ENCODE measurements at places on chromosomes 12 and 14.

GRCh38 chr14:94031883-94032279 lies 5.7 kb downstream of the OTUB2 start:
- no peak for DNase-seq

GRCh38 chr14:96754162-96754844 lies 42.9 kb upstream of the VRK1 start:
- no peak for DNase-seq

DNA sequence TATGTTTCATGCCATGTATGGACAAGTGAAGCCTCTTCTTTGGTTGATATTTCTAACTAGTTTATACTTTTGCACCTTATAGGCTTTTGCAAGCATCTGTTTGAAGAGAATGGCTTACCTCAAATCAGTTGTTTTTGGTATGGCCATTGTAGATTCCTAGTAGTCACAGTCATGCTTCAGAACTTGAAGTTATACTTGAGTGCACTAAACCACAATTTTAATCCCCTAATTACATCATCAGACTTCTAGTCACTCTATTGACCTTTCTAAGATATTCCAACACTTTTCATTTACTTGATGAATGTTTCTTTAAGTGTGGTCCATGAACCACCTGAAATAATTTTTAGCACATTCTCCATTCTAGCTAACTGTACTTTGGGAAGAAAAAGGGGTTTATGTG lies 18.6 kb upstream of the KLRB1 start:
- DNase-seq, result no peak

DNA sequence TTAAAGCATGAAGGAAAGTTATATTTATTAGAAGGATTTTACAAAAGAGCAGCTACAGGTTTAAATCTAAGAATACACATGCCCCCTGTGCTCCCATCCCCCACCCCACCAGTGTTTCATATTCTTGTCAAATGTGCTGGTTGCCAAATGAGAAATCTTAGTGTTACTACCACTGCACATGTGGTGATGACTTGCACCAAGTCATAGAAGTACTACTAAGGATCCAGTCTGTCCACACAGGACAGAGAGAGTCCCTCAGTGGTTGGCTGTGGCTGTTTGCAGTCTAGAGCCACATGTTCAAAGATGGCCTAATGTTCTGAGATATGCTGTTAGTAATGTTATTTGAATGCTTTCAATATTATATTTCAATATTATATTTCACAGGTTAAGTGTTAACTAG lies 268.8 kb downstream of the ADAMTS20 start:
- no peak for DNase-seq

GRCh38 chr14:57136669-57137328 lies 131.9 kb downstream of the EXOC5 start:
- no peak for DNase-seq

GRCh38 chr14:38257507-38257906 lies 1.6 kb upstream of the CLEC14A start:
- DNase-seq, result no peak

- no peak for DNase-seq
Observed at GRCh38 chr12:77746096-77746495, 84.6 kb upstream of the NAV3 start.

GRCh38 chr12:10968765-10969456 lies 17.8 kb downstream of the TAS2R50 start:
- no peak for DNase-seq

DNA sequence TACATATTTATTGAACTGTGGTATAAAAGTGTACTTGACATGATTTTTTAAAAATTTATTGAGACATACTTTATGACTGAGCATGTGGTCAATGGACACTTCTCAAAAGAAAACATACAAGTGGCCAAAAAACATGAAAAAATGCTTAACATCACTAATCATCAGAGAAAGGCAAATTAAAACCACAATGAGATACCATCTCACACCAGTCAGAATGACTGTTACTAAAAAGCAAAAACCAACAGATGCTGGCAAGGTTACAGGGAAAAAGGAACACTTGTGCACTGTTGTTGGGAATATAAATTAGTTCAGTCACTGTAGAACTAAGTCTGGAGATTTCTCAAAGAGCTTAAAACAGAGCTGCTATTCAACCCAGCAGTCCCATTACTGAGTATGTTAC lies 1177.6 kb downstream of the GALC start:
- no peak for DNase-seq

DNA sequence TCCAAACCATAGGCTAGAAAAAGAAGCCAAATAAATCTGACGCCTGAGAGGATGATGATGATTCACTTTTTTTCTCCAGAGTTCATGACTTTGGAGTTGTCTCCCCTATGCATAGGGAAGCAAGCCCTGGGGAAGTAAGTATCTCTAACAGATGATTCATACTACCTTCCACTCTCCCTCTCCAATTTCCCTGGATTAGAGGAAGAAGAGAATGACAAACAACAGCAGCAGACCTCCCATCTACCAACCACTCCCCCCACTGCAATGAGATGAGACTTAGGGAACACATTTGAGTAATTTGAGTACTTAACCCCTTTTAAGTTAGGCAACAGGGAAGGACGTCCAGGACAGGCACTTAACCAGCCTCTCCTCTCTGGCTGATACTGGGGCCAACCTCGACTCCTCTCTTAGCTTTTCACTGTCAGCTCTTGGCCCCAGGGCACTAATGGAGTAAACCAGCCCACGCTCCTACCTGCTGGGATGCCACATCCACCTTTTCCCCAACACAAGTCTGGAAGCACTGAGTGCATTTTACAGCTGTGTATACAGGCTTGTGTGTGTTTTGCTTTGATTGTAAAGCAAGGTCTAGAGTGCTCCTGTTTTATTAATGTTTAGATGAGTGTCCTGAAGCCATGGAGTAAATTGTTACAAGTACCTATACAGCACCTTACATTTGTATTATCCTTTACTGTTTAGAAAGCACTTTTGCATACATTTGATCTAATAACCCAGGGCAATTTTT lies 180.7 kb downstream of the PHLDA1 start:
- DNase-seq, result no peak

- DNase-seq, result no peak
Observed at GRCh38 chr12:4031703-4032291, 158.6 kb upstream of the PARP11 start.

GRCh38 chr12:49825360-49825970 lies 2.7 kb downstream of the NCKAP5L start:
- no peak for DNase-seq

DNA sequence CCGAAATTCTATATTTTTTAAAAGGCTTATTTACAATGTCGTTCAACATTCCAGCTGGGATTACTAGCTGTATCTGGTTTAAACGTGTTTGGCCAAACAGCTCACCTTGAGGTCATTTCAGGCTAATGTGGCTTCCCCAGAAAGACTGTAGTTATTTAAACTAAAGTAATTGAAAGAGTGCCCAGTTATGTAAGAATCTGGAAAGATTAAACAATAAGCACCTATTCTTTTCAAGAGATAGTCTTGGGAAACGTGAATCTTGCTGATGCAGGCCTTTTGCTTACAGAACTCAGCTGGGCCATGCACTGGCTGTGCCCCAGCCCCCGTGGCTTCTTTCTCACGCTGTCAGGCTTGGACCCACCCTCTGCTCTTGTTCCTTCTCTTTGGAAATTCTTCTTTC lies 24.4 kb downstream of the GLRX5 start:
- no peak for DNase-seq

DNA sequence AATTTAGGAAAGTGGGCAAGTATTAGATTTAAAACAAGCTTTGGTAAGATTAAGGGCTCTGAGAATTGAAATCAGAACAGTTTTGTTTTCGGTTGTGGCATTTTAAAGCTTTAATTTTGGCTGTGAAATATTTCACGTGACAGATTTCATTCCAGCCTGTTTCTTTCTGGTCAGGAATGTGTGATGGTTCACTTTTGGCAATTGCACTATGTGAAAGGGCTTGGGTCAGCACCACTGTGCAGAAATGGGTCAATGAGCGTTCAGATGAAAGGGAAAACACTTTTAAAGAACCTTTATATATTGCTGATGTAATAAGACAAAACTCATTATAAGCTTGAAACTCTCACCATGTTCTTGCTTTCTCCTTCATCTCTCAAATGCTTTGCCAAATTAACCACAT lies 17.1 kb downstream of the NUBPL start:
- DNase-seq, result no peak

DNA sequence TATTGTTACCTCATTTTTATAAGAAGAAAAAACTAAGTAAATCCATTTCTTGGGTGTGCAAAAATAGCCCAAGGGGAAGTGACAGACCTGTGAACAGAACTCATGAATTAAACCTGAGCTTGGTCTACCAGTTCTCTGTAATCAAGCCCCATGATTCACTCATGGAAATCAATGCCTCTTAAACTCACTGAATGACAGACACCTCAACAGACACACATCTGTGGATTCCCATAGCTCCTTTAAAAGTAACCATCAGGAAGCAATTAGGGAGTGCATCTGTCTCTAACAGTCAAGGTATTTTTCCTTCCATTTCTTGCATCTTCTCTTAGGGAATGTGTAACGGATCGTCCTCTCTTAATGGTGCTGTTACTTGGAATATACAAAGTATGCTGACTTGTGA lies 215.0 kb upstream of the EEA1 start:
- DNase-seq, result no peak

- DNase-seq, result no peak
Observed at GRCh38 chr14:45112896-45113781, 21.1 kb downstream of the FKBP3 start.

GRCh38 chr12:8603286-8603685 lies 9.4 kb downstream of the AICDA start:
- no peak for DNase-seq

GRCh38 chr12:89166525-89166934 lies 185.8 kb downstream of the DUSP6 start:
- no peak for DNase-seq

GRCh38 chr14:100261621-100262020 lies 22.7 kb downstream of the YY1 start:
- no peak for DNase-seq

GRCh38 chr12:107774349-107775029 lies at the start of gene ASCL4:
Gene ASCL4 (plus strand): TSS chr12:107774704. CDS start chr12:107775219, 515 bp downstream.
- DNase-seq, result no peak

GRCh38 chr12:7060353-7060954 lies at the start of gene C1S:
Gene C1S (plus strand): TSS chr12:7060718. CDS start chr12:7061913, 1,195 bp downstream.
- no peak for DNase-seq

GRCh38 chr14:64746298-64747250 lies 42.4 kb downstream of the PLEKHG3 start:
- DNase-seq, result no peak

GRCh38 chr12:69022674-69023073 lies 89.7 kb upstream of the CPM start:
- DNase-seq, result no peak

DNA sequence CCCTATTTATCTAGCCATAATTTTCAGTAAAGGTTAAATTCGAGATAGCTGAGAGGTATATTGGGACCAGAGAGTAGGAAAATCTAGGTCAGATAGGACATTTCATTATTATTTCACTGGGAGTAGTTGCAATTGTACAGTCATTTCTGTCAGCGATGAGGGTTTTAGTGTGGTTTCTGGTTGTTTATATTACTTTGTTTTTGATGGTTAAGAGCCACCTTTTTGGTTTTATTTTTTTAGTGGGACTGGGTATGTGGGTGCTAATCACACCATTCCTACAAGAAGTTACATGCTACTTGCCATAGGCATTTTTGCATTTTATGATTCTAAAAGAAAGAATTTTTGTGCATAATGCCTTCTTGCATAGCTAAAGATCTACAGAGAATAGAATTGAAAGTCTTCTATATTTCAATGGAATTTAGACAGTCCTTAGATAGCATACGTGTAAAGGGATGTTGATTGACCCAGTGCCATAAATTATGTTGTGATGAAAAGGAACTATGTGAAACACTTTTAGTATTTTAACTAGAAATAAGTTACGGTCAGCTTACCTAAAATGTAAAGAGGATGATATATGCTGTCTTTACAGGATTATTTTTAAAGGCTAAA lies 85.2 kb downstream of the KTN1 start:
- no peak for DNase-seq

DNA sequence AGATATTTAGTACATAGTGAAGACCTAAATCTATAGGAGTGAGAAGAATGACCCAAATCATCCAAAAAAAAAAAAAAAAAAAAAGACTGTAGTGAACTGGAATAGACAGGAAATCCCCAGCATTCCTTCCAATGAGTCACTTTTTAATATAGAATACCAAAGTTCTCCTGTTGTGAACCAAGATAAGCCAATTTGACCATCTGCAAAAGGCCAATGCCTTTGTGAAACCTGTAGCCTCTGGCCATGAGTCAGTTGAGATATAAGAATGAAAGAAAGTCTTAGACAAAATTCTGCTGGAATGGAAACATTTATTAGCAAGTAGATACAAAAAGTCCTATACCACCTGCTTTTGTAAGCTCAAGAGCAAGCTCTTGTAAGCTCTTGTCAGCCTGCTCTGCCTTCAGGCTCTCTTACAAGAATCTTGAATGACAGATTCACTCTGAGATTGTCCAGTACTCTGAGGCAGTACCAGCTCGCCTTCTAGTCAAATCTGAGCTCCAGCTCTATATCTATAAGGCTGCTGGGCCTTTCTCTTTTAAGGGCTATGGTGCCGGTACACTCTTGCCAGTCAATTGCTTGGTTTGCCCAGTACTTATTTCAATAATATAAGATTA lies 243.0 kb upstream of the TMTC1 start:
- no peak for DNase-seq

GRCh38 chr12:124938587-124938986 lies 24.1 kb upstream of the UBC start:
- no peak for DNase-seq

- no peak for DNase-seq
Observed at GRCh38 chr14:85535991-85536832, 6.3 kb downstream of the FLRT2 start.

GRCh38 chr14:100891501-100892445 lies 11.7 kb downstream of the RTL1 start:
- DNase-seq, result no peak

Data from neural crest cell (in vitro differentiated cells).